ENCODE measurements at places on chromosomes 4 and X.

GRCh38 chr4:7886007-7886973, 53.4 kb downstream of the AFAP1 start:
- no peak for DNase-seq

DNA sequence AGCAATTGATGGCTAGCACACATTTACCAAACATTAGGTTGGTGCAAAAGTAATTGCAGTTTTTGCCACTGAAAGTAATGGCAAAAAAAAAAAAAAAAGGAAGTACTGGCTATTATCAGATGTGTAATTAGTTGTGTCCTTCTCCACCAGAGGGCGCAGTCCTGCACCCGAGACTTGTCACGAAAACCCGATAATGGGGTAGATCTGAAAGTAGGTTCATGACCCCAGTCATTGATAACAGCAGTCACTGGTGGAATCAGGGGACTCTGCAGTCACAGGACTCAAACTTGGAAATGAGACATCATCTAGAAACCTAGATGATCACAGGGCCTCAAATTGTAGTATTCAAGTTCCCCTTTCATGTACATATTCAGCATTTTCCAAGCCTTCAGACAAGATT, 13.1 kb upstream of the ACOT9 start:
- no peak for DNase-seq

DNA sequence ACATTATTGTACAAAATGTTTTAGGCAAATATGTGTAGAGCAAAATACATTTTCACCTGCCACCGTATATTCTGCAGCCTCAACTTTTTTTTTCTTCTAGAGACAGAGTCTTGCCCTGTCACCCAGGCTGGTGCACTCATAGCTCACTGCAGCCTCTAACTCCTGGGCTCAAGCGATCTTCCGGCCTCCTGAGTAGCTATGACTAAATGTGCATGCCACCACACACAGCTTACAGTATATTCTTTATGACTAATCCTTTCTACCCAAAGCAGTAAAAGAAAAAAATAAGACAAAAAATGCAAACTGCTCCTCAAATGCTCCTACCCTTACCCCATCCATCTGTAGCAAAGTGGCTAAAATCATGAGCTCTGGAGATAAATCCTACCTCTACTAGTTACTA, 426.3 kb downstream of the KCNIP4 start:
- no peak for DNase-seq

GRCh38 chr4:6826781-6827508, 44.4 kb downstream of the KIAA0232 start:
- DNase-seq = no peak

DNA sequence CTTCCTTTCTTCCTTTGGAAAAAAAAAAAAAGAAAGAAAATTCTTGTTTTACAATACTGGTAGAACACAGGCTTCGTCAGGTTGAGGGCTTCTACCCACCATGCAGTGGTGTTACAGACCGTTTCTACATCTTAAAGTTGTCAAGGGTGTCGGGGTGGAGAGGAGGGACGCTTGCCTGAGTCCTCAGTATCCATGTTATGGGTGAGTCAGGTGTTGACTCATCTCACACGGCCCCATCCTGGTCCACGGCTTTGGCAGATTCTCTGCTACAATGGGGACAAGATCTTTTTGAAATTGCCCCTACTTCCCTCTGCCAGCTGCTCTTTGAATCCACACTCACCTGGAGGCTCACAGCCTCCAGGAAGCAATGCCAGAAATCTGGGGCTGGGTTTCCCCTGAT, 310.3 kb upstream of the ZFP42 start:
- DNase-seq = no peak

GRCh38 chr4:109826719-109827118, 1.1 kb upstream of the RRH start:
- DNase-seq = no peak

Measured in DMS79 (cell line).